Myometrial cell (primary cell): ENCODE measurements at places on chromosomes 7 and 10. TPM values are rescaled to one million over a fixed set of nuclear protein-coding genes. Genes with fewer than 3 reads are reported as not detected.

LRRC18 gene
- total RNA-seq = not detected in 2 replicates

PARG gene
- total RNA-seq = 12.7 and 17.0 TPM in 2 replicates

OR6V1 gene
- total RNA-seq = not detected in 2 replicates

OPN4 gene
- not detected in 2 replicates for total RNA-seq

PILRA gene
- not detected in 2 replicates for total RNA-seq

FKBP9 gene
- total RNA-seq = 147 and 150 TPM in 2 replicates

TRIM74 gene
- total RNA-seq = not detected in 2 replicates

FGFBP3 gene
- 0.18 and 0.29 TPM in 2 replicates for total RNA-seq
